Osteocyte (in vitro differentiated cells): ENCODE measurements at places on chromosomes 12 and 14. TPM values are rescaled to one million over a fixed set of nuclear protein-coding genes. Genes with fewer than 3 reads are reported as not detected.

ASIC1 gene
- 2.1 and 3.0 TPM in 2 replicates for total RNA-seq

REP15 gene
- 1.4 and 1.6 TPM in 2 replicates for total RNA-seq

CYP27B1 gene
- 1.7 and 2.3 TPM in 2 replicates for total RNA-seq

PRKD1 gene
- total RNA-seq = 6.1 and 6.6 TPM in 2 replicates

GMFB gene
- 49.8 and 54.4 TPM in 2 replicates for total RNA-seq

DNA sequence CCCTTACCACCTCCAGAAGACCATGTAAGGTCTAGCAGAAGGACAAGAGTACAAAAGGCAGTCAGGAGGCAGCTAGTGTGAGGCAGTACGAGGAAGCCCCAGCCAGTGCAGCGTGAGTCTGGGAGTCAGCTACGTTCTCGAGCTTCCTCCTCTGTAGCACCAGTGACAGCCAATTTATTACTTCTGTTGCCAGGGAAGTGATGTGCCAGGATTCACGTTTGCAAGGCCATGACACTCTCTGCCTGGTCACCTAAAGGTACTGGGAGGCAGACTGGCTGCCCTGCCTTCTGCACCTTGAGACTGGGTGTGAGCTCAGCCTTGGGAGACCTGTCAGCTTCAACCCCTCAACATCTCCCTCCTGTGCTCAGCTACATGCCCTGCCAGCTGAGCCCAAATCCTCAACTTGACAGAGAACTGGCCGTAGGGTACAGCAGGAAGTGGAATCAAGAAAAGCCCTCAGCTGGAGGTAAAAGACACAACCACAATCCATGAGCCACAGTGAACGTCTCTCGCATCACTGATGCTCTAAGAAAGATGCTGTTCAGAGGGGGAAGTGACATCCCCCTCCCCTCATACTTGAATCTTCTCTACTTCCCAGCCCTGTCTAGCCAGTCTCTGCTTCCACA, 182.5 kb upstream of the RGS6 start:
- peaks cover 16% of the 10 kb centered on the region for H3K4me1 ChIP-seq
- no peaks in the 10 kb centered on the region for H3K27me3 ChIP-seq

DNA sequence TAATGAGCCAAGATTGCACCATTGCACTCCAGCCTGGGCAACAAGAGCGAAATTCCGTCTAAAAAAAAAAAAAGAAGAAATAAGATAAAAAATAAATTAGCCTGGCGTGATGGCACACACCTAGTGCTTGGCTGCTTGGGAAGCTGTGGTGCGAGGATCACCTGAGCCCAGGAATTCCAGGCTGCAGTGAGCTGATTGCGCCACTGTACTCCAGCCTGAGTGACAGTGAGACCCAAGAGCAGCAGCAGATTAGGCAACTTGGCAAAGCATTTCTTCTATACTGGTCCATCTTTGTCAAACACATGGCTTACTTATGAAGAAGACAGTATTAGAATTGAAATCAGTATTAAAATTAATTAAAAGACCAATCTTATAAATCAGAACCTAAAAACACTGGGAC, 6.3 kb downstream of the GON7 start:
- no peak overlapping the region for H3K4me3 ChIP-seq
- no peaks in the 10 kb centered on the region for H3K36me3 ChIP-seq
- no peaks in the 10 kb centered on the region for H3K27me3 ChIP-seq

- peak overlapping the region; percentile 67 for H3K4me3 ChIP-seq
- H3K4me1 ChIP-seq = peaks cover 31% of the 10 kb centered on the region
- no peak for DNase-seq
- peaks cover 82% of the 10 kb centered on the region for H3K27me3 ChIP-seq
- no peaks in the 10 kb centered on the region for H3K36me3 ChIP-seq
Measured at GRCh38 chr14:41606282-41606531, 469 bp upstream of the LRFN5 start.

- H3K4me1 ChIP-seq = peaks cover 5% of the 10 kb centered on the region
- no peak overlapping the region for H3K27ac ChIP-seq
- no peak for DNase-seq
- no peak overlapping the region for H3K4me3 ChIP-seq
Measured at GRCh38 chr12:52120951-52121823, 41.7 kb downstream of the SMIM41 start.

GRCh38 chr14:97120611-97121031, 323.4 kb downstream of the VRK1 start:
- no peak overlapping the region for H3K27ac ChIP-seq
- H3K4me3 ChIP-seq = no peak overlapping the region
- no peak for DNase-seq
- no peaks in the 10 kb centered on the region for H3K36me3 ChIP-seq
- no peaks in the 10 kb centered on the region for H3K27me3 ChIP-seq

DNA sequence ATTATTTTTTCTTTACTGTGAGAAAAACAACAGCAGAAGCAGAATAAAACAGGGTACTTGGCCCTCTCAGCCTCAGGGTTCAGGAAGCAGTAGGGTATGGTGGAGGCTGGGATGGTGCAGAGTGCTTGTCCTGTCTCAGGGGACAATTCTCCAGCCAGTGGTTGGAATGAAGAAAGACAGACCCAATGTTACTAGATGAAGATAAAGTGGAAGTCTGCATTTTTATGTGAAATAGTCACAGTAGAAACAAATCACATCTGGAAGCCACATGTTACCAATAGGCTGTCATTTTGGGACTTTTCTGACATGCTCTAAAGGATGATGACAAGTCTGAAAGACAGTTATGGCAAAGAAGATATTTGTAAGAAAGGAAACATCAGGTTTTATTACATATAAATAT, 32.3 kb downstream of the PROX2 start:
- H3K4me3 ChIP-seq = no peak overlapping the region
- H3K36me3 ChIP-seq = peaks cover 18% of the 10 kb centered on the region
- H3K27me3 ChIP-seq = no peaks in the 10 kb centered on the region
- H3K27ac ChIP-seq = peak overlapping the region; percentile 80
- peaks cover 65% of the 10 kb centered on the region for H3K4me1 ChIP-seq
- DNase-seq = no peak

GRCh38 chr14:30118992-30119640, 191.5 kb upstream of the PRKD1 start:
- H3K4me3 ChIP-seq = no peak overlapping the region
- no peak for DNase-seq
- no peak overlapping the region for H3K27ac ChIP-seq
- peaks cover 2% of the 10 kb centered on the region for H3K4me1 ChIP-seq
- no peaks in the 10 kb centered on the region for H3K27me3 ChIP-seq

DNA sequence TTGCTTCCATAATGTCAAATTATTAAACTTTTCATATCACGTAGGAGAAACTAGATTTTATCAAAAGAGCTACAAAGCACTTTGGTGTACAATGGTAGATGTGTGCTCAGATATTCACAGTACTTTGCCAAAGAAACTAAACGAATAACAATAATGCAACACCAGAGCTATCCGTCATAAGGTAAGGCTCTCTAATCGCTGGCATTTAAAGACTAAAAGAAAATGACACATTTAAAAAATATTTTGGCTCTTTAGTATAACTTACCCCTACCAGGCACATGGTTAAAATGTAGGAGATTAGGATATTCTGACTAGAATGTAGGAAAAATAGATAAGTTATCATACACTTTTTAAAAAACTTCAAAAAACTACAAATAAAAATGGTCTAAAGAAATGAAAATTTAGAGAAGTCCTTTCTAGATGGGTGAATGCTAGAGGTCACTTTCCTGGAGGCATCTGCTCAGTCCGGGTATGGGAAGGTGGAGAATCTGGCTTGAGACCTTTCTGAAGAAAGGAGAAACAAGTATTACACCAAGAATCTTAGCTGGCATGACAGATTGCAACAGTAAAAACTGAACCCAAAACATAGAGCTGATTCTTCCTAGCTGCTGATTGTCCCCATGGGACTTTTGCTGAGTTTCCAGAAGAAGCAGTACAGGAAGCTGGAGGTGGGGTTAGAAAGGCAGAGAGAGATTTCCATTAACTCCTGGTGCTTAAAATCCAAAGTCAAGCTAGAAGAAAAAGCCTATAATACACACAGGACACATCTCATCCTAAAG, 67.9 kb downstream of the FAR2 start:
- DNase-seq = no peak
- peaks cover 3% of the 10 kb centered on the region for H3K36me3 ChIP-seq
- H3K27me3 ChIP-seq = no peaks in the 10 kb centered on the region
- peak overlapping the region; percentile 84 for H3K27ac ChIP-seq
- peaks cover 61% of the 10 kb centered on the region for H3K4me1 ChIP-seq
- H3K4me3 ChIP-seq = peak overlapping the region; percentile 5

DNA sequence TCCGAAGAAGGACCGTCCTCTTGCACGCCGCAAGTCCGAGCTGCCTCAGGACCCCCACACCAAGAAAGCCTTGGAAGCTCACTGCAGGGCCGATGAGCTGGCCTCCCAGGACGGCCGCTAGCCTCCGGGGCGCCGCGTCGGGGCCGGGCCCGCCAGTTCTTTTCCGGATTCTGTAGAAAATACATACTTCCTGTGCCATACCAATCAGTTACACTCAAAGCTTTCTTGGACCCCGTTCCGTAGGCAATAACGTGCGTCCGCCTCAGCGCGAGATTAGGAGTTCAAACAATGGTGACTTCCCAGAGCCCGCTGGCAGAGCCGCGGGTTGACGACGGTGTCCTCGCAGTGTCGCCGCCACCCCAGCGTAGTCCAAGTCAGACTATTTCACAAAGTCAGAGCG, 39.2 kb upstream of the DYNC1H1 start:
- H3K36me3 ChIP-seq = peaks cover 17% of the 10 kb centered on the region
- DNase-seq = no peak
- no peak overlapping the region for H3K27ac ChIP-seq
- H3K27me3 ChIP-seq = no peaks in the 10 kb centered on the region
- no peaks in the 10 kb centered on the region for H3K4me1 ChIP-seq

DNA sequence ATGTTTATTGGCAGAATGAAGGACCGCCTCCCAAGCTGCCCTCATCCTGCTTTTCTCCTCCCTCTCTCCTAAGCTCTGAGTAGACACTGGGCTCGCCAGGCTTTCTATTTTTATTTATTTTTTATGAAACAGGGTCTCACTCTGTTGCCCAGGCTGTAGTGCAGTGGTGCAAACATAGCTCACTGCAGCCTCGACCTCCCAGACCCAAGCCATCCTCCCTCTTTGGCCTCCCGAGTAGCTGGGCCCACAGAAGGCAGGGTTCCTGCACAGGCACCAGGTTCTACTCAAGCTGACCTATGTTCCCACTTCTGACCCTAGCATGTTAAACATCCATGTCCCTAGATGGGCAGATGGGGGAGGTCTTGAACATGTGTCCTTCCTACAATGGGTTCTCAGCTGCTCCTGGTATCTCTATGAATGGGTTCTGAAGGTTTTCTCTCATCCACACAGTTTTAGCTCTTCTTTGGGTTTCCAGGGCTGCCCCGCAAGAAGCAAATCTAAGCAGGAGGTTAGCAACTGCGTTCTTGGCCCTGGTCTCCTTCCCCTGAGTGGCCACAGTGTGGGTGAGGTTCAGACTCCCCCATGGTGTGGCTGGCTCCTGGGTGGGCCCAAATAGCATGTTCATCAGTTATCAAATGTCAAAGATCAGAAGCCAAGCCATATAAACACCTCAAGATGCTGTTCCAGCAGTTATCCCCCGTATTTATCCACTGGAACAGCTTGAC, 167.3 kb downstream of the ZFP36L1 start:
- H3K27ac ChIP-seq = no peak overlapping the region
- H3K27me3 ChIP-seq = peaks cover 2% of the 10 kb centered on the region
- H3K36me3 ChIP-seq = no peaks in the 10 kb centered on the region
- H3K4me3 ChIP-seq = no peak overlapping the region

GRCh38 chr12:11728154-11728755, 78.8 kb downstream of the ETV6 start:
- no peak for DNase-seq
- H3K4me3 ChIP-seq = no peak overlapping the region
- H3K36me3 ChIP-seq = no peaks in the 10 kb centered on the region
- peak overlapping the region; percentile 57 for H3K27ac ChIP-seq

GRCh38 chr12:83388551-83388950, 701.8 kb downstream of the TMTC2 start:
- no peaks in the 10 kb centered on the region for H3K36me3 ChIP-seq
- no peak overlapping the region for H3K27ac ChIP-seq
- no peak for DNase-seq
- H3K4me1 ChIP-seq = no peaks in the 10 kb centered on the region
- H3K27me3 ChIP-seq = peaks cover 12% of the 10 kb centered on the region

DNA sequence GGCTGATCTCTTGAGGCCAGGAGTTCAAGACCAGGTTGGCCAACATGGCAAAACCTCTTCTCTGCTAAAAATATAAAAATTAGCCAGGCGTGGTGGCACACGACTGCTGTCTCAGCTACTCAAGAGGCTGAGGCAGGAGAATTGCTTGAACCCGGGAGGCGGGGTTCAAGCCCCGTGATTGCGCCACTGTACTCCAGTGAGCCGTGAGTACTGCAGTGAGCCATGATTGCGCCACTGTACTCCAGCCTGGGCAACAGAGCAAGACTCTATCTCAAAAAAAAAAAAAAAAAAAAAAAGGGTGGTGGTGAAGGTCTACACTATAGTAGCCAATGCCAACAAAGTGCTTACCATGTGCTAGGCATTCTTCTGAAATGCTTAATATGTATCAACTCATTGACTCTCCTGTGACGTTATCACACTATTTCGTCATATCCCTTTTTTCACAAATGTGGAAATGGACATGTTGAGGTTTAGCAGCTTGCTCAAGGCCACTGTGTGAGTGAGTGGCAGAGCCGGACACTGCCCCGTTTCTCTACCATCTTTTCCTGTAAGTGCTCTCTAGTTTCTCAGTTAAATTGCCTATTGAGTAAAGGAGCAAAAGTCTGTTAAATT, 59.6 kb downstream of the GNS start:
- H3K4me3 ChIP-seq = no peak overlapping the region
- no peak for DNase-seq
- H3K36me3 ChIP-seq = peaks cover 12% of the 10 kb centered on the region
- no peaks in the 10 kb centered on the region for H3K27me3 ChIP-seq
- H3K4me1 ChIP-seq = peaks cover 16% of the 10 kb centered on the region

DNA sequence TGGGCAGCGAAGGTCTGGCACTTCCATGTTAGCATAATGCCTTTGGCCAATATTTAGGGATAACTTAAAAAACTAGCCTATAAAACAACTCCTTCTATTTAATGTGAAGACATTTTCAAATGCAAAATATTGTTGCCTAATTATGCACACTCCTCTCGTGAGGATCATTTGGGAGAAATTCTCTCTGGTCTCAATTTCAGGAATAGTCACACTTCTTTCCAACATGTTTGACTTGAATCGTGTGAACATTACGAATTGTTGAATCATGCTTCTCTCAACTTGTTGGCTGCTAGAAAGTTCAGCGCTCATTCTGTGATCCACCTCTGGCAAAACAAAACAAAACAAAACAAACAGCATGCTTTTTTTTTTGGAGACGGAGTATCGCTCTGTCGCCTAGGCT, 313.2 kb downstream of the SEC23A start:
- H3K4me3 ChIP-seq = no peak overlapping the region
- H3K4me1 ChIP-seq = no peaks in the 10 kb centered on the region
- no peaks in the 10 kb centered on the region for H3K27me3 ChIP-seq

GRCh38 chr12:108299980-108300696, 39.0 kb downstream of the CMKLR1 start:
- peaks cover 72% of the 10 kb centered on the region for H3K4me1 ChIP-seq
- no peak for DNase-seq
- no peak overlapping the region for H3K4me3 ChIP-seq
- no peaks in the 10 kb centered on the region for H3K27me3 ChIP-seq
